ENCODE measurements at places on chromosomes 16 and 17. TPM values are rescaled to one million over a fixed set of nuclear protein-coding genes. Genes with fewer than 3 reads are reported as not detected.

Gene TBX21
- 0.82 TPM for total RNA-seq

GRCh38 chr17:74028354-74029116 is 174.9 kb upstream of the RPL38 start:
- DNase-seq: no peak

Gene SDK2
- 6.9 TPM for total RNA-seq

GRCh38 chr17:1011760-1012735 is 15.1 kb downstream of the TIMM22 start:
- DNase-seq: no peak

DNA sequence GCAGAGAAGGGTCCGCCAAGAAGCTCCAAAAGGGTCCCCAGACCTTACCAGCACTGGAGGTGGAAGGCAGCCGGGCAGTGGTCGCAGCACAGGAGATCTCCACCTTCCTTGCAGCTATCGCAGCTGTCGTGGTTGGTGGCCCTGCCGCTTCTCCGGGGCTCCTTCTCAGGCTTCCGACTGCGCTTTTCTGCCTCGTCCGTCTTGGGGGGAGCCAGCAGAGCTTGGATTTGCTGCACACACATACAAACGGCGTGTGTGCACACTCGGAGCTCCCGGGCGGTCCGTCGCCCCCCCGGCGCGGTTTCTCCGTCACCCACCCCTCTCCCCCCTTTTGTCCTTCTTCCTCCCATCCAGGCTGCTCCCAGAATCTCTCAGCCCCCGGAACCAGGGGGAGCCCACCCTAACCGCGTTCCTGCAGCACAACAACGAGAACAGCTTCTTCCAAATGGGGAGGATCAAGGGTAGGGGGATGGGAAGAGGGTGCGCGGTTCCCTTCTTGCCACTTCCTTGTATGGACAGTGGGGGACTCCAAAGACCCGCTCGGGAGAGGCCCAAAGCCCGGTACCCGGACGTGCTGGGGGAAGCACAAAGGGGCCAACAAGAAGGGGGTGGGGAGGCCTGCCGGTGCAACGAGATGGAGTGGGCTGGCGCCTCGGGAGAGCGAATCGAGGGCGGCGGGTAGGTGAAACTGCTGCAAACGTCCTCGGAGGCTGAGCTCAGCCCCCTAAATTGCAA is 1.1 kb downstream of the PHF12 start:
- DNase-seq: peak; percentile 56

DNA sequence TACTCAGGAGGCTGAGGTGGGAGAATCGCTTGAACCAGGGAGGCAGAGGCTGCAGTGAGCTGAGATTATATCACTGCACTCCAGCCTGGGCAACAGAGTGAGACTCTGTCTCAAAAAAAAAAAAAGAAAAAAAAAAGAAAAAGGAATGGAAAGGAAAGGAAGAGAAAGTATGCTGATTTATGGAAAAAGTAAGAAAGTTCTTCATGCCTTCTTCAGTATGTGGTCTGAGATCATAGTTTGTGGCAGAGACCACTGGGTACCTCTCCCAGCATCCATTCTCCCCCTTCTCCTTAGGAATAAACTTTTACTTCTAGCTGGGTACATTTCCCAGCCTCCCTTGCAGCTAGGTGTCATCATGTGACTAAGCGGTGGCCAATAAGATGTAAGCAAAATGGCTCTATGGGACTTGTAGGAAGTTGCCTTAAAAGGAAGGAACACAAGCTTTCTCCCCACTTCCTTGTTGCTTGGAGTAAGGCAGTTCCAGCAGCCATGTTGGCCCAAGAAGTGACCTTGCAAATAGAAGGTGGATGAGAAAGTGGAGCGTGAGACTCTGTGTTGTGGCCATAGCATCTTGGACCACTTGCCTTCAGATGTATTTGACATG is 26.1 kb upstream of the XPO6 start:
- DNase-seq: no peak

GRCh38 chr16:86508028-86508946 is 2.0 kb upstream of the FOXF1 start:
- peak; percentile 35 for DNase-seq

Gene NDUFAF8
- total RNA-seq: 5.7 TPM

- DNase-seq: no peak
Measured at GRCh38 chr17:47731396-47731795, 1.6 kb upstream of the TBX21 start.

- no peak for DNase-seq
Measured at GRCh38 chr16:26051063-26051462, 359.3 kb downstream of the HS3ST4 start.

Gene RGS11
- total RNA-seq: 6.5 TPM
